Activated CD4-positive, alpha-beta T cell treated with anti-CD3 and anti-CD28 coated beads, Interleukin-2, amount 10 ng/mL, durations not matched to agents 7 days and 5 days (primary cell): ENCODE measurements at places on chromosomes 2 and 18.

DNA sequence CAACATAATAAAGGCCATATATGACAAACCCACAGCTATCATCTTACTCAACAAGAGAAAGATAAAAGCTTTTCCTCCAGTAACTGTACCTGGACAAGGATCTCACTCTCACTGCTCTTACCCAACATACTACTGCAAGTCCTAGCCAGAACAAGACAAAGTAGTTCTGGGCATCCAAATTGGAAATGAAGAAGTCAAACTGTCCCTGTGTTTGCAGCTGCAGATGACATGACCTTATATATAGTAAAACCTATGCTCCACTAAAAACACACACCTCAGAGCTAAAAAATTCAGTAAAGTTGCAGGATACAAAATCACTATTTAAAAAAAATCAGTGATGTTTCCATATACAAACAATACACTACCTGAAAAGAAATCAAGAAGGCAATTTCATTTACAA is 32.2 kb downstream of the USP34 start:
- no peak for DNase-seq

- no peak for DNase-seq
Measured at GRCh38 chr2:64975232-64975821, 13.9 kb upstream of the SLC1A4 start.

DNA sequence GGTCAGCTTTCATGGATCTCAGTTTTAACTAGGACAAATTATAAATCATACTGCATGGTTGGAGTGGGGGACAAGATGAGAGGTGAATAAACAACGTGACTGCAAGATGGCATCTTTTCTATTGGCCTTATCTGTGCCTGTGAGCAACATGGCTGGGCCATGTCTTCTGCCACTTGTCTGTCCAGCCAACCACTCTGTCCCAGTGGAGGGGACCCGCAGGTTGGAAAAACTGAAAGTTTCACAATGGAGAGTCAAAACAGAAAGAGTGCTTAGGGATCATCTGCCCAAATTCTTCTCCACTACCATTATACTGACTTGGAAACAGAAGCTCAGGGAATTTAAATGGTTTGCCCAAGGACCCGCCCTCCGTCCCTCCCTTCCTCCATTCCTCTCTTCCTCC is 104.1 kb downstream of the ALK start:
- DNase-seq = no peak

GRCh38 chr2:148184976-148185375 is 164.1 kb downstream of the MBD5 start:
- DNase-seq = no peak

GRCh38 chr18:35455926-35456763 is 41.6 kb downstream of the INO80C start:
- DNase-seq = no peak

DNA sequence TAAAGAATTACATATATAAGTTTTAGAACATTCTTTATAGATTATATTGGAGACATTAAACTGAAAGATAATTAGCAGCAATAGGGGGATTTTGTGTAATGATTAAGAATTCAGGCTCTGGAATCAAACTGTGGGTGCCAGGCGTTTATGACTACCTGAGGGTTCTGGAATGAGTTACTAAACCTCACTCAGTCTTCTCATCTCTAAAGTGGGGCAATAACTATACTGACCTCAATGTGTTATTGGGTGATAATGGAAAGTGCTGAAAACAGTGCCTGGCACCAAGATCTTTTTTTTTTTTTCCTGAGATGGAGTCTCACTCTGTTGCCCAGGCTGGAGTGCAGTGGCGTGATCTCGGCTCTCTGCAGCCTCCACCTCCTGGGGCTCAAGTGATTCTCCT is 7.2 kb downstream of the SERPINB8 start:
- no peak for DNase-seq

DNA sequence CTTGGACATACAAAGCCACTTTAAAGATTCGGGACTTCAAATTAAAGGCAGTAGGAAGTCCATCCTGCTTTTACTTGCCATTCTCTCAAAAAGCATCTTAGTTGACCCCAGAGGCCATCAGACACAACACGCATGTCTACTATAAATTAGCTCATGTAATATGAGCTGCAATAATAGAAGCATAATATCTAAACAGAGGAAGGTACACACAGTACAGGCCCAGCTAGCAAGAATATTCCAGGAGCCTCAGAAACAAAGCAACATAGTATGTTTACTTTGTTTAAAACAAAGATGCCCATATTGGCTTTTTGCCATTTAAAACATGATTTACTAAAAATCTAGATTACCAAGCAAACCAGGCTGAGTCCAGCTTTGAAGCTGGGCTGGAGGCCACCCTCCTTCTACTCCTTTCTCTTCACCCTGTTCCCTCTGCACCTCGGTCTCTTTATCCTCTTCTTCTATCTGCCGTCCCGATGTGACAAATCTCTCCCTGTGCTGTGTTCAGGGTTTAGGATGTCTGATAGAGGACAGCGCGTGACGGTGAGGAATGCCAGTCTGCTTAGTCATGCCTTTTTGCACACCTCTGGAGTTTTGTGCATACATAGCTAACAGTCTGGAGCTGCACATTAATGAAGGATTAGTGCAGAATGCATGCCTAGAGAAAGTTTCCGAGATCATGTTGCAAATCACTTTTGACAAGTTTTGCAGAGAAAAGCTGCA is 28.2 kb downstream of the DTNA start:
- no peak for DNase-seq

DNA sequence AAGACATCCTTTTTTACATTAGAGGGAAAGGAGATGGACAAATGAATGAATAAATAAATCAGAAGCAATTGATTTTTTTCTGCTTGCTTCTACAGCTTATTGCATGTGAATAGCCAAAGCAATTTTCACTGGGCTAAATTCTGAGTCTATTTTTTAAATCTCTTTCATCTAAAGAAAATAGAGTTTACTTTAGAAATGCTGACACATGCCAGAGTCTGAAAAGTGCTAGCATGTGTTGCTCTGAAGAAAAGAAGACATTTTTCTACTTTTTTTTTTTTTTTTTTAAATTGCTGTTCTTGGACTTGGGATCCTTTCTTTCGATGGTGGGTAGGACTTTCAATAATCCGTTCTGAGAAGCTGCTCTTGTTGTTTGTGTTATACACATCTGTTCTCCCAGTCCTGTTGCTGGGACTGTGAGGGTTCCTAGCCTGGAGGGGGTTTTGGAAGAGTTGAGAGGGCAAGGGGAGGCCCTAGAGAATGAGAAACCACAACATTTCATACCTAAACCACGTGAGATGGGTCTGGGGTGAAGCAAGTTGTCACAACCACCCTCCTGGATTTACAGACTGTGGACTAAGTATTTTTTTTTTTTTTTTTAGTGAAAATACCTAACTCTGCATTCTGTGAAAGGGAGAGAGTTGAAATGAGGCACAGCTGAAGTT is 193.5 kb downstream of the PRKCE start:
- no peak for DNase-seq

DNA sequence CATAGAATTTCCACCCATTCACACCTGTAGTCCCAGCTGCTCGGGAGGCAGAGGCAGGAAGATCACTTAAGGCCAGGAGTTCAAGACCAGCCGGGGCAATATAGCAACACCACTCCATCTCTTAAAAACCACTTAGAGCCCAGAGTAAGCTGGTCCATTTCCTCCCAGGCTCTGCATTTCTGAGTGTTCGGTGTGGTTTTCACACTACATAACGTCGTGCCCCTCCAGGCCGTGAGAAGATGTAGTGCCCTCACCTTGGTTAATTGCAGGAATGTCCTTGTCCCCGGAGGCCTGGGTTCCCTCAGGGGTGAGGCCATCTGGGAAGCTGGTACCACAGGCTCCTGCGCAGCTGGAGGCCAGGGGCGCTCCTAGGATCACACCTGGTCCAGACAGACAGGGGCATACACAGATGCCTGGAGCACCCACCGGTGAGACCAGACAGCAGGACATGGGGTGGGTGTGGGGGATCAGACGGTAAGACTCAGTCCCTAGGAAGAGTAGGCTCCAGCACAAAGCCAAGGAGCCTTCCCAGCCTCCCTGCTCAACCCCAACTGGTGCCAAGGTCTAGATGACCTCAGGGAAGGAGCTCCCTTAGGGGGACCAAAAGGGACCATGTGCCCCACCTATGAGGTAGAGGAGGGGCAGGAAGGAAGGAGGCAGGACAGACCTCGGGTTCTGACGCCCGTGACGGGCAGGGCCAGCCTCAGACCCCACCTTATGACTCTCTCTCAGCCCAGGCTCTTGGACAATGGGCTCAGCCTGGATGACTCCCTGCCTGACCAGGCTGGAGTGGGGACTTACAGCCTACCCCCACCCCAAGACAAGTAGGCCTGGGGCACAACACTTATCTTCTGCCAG is 752 bp downstream of the ASTL start:
- no peak for DNase-seq

- DNase-seq = peak; percentile 18
Measured at GRCh38 chr2:237901932-237902850, 42.8 kb downstream of the RAMP1 start.

DNA sequence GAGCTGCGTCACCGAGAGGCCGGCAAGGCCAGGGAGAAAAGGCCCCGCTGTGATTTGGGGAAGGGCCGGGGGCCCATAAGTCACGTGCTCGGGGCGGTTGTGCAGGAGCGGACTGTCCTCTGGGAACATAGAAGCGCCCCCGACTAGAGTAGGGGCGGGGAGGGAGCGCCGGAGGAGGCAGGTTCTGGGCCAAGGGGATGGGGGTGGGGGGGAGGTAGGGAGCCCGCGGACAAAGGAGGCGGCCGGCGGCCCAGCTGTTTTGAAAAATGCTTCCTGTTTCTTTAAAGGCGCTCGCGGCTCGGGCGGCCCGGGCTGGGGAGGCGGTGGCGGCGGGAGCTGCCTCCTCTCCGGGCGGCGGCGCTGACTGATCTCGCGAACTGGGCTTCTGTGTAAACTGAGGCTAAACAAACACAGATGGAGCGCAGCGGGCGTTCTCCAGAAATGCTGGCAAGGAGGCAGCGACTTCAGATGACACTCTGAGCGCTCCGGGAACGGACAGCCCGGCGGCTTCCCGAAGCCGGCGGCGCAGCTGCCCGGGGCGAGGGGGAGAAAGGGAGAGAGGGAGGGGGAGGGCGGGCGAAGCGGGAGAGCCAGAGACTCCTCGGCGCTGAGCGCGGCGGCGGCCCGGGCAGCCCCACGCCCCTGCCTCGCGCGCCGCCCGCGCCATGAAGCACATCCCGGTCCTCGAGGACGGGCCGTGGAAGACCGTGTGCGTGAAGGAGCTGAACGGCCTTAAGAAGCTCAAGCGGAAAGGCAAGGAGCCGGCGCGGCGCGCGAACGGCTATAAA is at the start of gene ATOH8:
Gene ATOH8, plus strand, starts transcription at position 467 of the 788 bp plus-strand sequence. Its CDS starts 199 bp downstream, at position 666.
- DNase-seq = peak; percentile 46

DNA sequence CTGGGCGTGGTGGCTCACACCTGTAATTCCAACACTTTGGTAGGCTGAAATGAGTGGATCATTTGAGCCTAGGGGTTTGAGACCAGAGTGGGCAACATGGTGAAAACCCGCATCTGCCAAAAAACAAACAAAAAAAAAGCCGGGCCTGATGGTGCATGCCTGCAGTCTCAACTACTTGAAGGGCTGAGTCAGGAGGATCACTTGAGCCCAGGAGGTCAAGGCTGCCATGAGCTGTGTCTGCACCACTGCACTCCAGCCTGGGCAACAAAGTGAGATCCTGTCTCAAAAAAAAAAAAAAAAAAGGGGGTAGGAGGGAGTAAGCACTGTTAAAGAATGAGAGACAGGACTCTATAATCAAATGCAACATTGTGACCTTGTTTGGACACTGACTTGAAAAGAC is 54.6 kb downstream of the HDLBP start:
- no peak for DNase-seq

- DNase-seq = peak; percentile 21
Measured at GRCh38 chr2:189580241-189580651, 340 bp downstream of the SLC40A1 start.

GRCh38 chr2:59824314-59824713 is 729.1 kb downstream of the BCL11A start:
- DNase-seq = no peak

- no peak for DNase-seq
Measured at GRCh38 chr2:45839508-45840251, 188.2 kb downstream of the PRKCE start.

GRCh38 chr2:236867441-236868260 is 218.0 kb upstream of the COPS8 start:
- DNase-seq = no peak
